Myocyte (in vitro differentiated cells): ENCODE measurements at places on chromosomes 11 and 22. TPM values are rescaled to one million over a fixed set of nuclear protein-coding genes. Genes with fewer than 3 reads are reported as not detected.

The TRIM29 gene
- not detected in 2 replicates for total RNA-seq

The PNPLA5 gene
- total RNA-seq = not detected in 2 replicates

The UNC93B1 gene
- total RNA-seq = 25.0 and 32.4 TPM in 2 replicates

The ROBO4 gene
- 3.4 and 10.5 TPM in 2 replicates for total RNA-seq

The TNRC6B gene
- 27.4 and 34.7 TPM in 2 replicates for total RNA-seq

The ABCG4 gene
- total RNA-seq = 0.08 and 0.16 TPM in 2 replicates

The YWHAH gene
- total RNA-seq = 56.4 and 66.1 TPM in 2 replicates

The ASRGL1 gene
- total RNA-seq = 0.10 TPM in 1 of 2 replicates, not detected in the other

The SULT4A1 gene
- 0.36 TPM in 1 of 2 replicates, not detected in the other for total RNA-seq

The NCF4 gene
- total RNA-seq = not detected in 2 replicates

The TRIM6 gene
- total RNA-seq = 0.31 and 0.40 TPM in 2 replicates

The SLC43A3 gene
- 21.6 and 21.9 TPM in 2 replicates for total RNA-seq
